ENCODE measurements at places on chromosomes 1 and 21.

- no peak overlapping the region for H3K4me3 ChIP-seq
- H3K27ac ChIP-seq, result no peak overlapping the region
- H3K27me3 ChIP-seq, result peaks cover 38% of the 10 kb centered on the region
- no peaks in the 10 kb centered on the region for H3K4me1 ChIP-seq
- DNase-seq, result no peak
Observed at GRCh38 chr1:67843331-67843730, 10.1 kb upstream of the GNG12 start.

DNA sequence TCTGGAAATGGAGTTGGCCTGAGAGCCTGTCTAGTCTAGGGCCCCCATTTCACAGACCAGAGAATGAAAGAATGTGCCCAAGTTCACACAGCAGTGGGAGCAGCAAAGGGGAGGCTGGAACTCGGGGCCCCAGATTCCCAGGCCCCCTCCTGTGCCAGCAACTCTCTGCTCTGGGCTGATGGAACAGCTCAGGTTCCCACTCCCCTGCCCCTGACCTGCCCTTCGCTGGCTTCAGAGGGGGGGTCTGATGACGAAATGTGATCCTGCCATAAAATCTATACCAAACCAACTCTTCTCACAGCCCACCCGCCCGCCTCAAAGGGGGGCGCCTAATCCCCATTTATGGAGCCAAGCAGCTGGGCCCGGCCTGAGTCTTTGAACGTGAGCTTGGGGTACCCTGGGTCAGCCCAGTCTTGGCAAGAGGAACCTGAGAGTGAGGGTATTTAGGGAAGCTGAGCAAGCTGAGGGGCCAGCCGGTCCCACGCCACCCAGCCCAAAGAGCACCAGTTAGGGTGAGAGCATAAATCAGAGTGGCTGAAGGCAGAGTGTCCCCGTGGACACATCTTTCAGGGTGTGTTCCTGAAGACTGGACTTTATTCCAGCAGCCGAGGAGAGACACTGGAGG lies 65.0 kb downstream of the FOXD2 start:
- no peaks in the 10 kb centered on the region for H3K36me3 ChIP-seq
- DNase-seq, result no peak
- H3K27me3 ChIP-seq, result peaks cover 68% of the 10 kb centered on the region
- H3K4me1 ChIP-seq, result no peaks in the 10 kb centered on the region

DNA sequence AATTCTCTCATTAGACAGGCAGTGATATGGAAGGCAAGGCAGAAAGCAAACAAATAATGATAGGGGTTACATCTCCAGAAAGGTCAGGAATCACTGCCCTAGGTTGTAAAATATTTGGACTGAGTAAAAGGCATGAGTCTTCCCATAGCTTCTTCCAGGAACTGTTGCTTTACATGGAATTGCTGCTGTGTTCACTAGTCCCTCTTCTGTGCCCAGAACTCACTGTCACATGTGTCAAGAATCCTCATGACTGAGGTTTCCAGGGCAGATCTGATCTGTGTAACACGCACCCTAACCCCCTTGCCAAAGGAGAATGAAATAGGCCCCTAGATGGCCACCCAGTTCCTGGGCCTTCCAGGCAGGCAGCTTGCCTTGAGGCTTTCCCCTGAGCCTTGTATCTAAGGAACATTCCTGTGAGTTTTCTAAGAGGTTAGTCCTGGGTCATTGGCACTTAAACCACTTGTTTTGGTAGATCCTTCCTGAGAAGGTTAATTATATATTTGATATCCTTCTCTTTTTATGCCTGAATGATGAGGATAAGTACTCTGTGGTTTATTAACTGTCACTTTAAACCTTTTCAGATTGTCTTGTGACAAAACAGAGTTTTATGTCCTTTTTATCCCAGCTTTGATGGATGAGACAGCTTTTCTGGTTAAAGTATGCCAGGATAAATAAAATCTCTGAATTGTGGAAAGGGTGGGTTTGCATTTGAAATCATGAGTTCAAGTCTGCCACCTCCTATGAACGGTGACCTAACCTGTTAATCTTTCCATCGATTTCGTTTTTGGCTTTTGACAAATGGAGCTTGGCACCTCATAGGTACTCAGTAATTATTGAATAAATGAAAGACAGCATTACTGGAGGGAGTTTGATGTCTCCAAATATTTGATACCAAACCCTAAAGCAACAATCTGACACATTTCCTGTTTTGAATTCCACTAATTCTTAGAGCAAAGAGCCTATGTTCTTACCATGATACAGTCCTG lies 163.3 kb downstream of the DHRS3 start:
- H3K27ac ChIP-seq, result no peak overlapping the region
- H3K27me3 ChIP-seq, result no peaks in the 10 kb centered on the region
- H3K4me3 ChIP-seq, result no peak overlapping the region
- peaks cover 29% of the 10 kb centered on the region for H3K4me1 ChIP-seq
- DNase-seq, result no peak
- H3K36me3 ChIP-seq, result peaks cover 30% of the 10 kb centered on the region

DNA sequence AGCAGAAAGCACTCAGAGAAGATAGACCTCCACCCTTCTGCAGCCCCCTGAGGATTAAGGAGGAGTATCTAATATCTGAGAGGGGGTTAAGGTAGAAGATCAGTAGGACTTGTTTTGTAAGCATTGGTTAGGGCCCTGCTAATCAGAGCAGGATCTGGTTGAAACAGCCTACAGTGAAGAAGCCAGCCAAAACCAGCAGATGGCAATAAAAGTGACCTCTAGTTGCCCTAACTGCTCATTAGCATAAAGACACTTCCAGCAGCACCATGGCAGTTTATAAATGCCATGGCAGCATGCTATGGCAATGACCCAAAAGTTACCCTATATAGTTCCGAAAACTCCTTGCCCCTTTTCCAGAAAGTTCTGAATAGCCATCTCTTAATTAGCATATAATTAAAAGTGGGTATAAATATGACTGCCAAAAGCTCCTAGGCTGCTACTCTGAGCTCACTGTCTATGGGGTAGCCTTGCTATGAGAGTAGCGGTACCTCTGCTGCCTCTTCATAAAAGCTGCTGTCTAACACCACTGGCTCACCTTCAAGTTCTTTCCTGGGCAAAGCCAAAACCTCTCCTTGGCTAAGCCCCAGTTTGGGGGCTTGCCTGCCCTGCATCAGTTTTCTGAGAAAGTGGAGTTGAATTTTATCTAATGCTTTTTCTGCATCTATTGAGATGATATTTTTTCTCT lies 254.2 kb downstream of the PAPPA2 start:
- no peaks in the 10 kb centered on the region for H3K36me3 ChIP-seq
- no peaks in the 10 kb centered on the region for H3K4me1 ChIP-seq
- DNase-seq, result no peak
- no peak overlapping the region for H3K4me3 ChIP-seq
- peaks cover 9% of the 10 kb centered on the region for H3K27me3 ChIP-seq

GRCh38 chr1:65539266-65540131 lies 119.0 kb downstream of the LEPR start:
- no peak for DNase-seq
- H3K27me3 ChIP-seq, result no peaks in the 10 kb centered on the region
- H3K27ac ChIP-seq, result no peak overlapping the region

GRCh38 chr21:42468491-42469131 lies 27.4 kb downstream of the RSPH1 start:
- H3K27me3 ChIP-seq, result no peaks in the 10 kb centered on the region
- DNase-seq, result no peak
- peaks cover 19% of the 10 kb centered on the region for H3K4me1 ChIP-seq
- peaks cover 4% of the 10 kb centered on the region for H3K36me3 ChIP-seq

- no peaks in the 10 kb centered on the region for H3K27me3 ChIP-seq
- peaks cover 29% of the 10 kb centered on the region for H3K4me1 ChIP-seq
- peaks cover 31% of the 10 kb centered on the region for H3K36me3 ChIP-seq
- no peak for DNase-seq
Observed at GRCh38 chr1:192807211-192808162, 1.4 kb upstream of the RGS2 start.

All from central memory CD8-positive, alpha-beta T cell (primary cell).